ENCODE measurements at places on chromosomes 6 and 20. TPM values are rescaled to one million over a fixed set of nuclear protein-coding genes. Genes with fewer than 3 reads are reported as not detected.

Gene SLC29A1
- 170 TPM for total RNA-seq

DNA sequence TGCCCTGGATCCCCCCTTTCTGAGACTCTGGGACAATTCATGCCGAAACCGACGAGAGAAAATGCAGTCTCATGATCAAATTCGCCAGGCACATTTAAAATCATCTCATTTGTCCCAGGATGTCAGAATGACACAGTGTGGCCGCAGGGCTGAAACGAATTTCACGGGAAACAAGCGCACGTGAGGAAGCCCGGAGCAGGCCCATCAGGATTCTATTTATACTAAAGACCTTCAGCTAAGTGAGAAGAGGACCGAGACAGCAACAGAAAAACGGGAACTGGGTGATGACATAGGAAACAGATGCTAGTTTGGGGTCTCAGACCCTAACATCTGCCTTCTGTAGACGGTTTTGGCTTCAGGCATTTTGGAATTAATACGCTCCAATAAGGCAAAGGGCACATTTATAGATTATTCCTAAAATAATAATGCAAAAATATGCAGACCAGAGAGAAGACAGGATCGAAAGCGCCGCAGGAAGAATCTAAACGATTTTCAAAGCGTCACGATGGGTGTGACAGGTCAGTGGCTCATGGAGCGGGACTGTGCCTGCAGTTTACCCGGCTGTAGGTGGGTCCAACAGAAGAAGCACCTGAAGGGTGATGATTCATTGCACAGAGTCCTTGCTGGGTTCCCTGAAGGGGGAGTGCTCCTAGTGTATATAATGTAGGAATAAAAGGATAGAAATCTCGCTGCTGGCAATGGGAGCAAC is 80.8 kb upstream of the MPC1 start:
- DNase-seq: no peak

DNA sequence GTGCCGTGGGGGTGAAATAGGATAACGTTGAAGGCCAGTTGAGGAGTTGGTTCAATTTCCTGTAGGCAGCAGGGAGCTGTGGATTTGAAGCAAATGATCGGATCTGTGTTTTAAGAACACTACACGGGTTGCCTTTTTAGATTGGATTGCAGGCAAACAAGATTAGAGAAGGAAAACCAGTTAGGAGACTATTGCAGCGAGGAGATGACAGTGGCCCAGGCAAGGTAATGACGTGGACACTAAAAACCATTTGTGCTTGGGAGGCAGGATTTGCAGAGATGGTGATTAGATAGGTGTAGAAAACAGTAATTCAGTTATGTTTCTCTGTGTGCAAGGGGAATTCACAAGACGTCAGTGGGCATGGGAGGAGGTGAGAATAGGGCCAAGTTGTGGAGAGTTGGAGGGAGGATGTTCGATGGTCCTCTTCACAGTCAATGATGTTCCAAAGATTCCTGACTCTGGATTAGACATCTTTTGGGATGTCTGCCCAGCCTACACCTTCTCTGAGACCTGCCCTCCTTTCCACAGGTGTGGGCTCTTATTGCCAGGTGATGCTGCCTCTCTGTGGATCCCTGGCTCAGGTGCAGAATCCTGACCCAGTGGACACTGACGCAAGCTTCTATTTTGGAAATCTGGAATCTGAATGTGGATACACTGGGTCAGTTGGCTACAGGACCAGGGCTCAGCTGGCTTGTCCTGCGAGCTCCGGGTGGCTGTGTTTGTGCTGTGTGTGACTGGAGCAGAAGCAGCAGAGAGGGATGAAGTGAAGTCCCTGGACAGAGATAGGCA is 54.2 kb downstream of the TFAP2C start:
- DNase-seq: no peak

DNA sequence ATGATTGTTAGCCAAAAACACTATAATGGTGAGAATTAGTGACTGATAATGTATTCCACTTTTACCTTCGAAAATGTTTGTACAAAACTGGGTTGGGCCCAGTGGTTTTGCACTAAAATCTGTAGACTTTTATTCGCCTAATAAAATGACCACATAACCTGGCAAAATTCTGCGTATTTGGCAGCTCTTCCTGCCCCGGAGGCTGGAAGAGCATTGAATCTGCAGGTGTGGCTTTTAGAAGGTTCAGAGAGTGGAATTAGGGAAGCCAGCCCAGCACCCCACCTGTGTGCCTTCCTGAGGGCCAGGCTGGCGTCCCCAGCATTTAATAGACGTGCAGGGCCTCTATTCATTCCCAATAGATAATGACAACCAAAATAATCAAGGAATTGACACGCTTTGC is 256.7 kb downstream of the UST start:
- no peak for DNase-seq

Gene FKBP1C
- total RNA-seq: 0.68 TPM

DNA sequence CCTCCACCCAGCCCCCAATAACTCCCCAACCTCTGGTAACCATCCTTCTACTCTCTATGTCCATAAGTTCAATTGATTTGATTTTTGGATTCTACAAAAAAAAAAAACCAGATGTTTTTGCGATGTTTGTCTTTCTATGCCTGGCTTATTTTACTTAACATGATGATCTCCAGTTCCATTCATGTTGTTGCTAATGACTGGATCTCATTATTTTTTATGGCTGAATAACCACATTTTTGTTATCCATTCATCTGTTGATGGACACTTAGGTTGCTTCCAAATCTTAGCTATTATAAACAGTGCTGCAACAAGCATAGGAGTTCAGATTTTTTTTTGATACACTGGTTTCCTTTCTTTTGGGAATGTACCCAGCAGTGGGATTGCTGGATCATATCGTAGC is 98.8 kb downstream of the LYRM2 start:
- no peak for DNase-seq

GRCh38 chr6:46199387-46199786 is 28.6 kb upstream of the ENPP5 start:
- no peak for DNase-seq

DNA sequence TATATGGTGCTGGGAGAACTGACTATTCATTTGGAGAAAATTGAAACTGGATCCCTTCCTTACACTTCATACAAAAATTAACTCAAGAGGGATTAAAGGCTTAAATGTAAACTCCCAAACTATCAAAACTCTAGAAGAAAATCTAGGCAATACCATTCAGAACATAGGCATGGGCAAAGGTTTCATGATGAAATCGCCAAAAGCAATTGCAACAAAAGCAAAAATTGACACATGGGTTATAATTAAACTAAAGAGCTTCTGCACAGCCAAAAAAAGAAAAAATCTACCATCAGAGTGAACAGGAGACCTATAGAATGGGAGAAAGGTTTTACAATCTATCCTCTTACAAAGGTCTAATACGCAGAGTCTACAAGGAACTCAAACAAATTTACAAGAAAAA is 851.3 kb upstream of the MAN1A1 start:
- DNase-seq: no peak

- DNase-seq: no peak
Measured at GRCh38 chr20:22418738-22419137, 165.6 kb downstream of the FOXA2 start.

DNA sequence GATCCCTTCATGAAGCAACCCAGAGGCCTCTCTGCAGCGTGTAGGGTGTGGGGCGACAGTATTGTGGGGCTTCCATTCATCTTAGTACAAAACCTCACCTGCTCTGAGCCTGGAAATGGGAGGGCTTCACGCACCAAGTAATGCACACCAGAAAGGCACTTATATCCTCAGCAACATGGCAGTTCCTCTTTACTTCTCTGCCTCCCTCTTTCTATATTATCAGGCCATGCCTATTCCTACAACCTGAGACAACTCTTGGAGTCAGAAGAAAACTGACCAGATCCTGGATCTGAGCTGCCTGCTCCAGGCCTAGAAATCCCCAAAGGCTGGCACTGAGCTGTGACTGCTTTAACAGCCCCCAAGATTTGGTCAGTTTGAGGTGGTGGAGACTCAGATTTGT is 7.6 kb upstream of the ZNF76 start:
- no peak for DNase-seq

GRCh38 chr6:11618533-11618932 is 81.0 kb downstream of the TMEM170B start:
- DNase-seq: no peak

GRCh38 chr6:155635416-155635815 is 179.8 kb upstream of the NOX3 start:
- no peak for DNase-seq

DNA sequence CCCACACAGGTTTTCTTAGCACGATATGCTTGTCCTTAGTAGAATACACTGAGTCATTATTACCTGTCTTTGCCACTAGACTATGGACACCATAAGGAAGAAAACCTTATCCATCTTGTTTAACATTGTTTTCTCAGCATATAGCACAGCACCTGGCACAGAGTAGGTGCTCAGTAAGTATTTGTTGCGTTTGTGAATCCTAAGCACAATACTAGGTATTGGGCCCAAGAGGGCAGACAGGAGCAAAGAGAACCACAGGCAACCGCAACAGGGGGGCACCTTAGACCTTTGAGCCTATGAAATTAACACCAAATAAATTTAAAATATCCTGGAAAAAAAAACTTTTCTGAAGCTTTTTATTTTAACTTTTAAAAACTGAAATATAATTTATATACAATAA is 3.7 kb upstream of the NCOA6 start:
- no peak for DNase-seq

Gene MDFI
- total RNA-seq: 1.3 TPM

Gene KCNK15
- total RNA-seq: 0.32 TPM

- no peak for DNase-seq
Measured at GRCh38 chr6:125076482-125076742, 77.2 kb upstream of the TPD52L1 start.

DNA sequence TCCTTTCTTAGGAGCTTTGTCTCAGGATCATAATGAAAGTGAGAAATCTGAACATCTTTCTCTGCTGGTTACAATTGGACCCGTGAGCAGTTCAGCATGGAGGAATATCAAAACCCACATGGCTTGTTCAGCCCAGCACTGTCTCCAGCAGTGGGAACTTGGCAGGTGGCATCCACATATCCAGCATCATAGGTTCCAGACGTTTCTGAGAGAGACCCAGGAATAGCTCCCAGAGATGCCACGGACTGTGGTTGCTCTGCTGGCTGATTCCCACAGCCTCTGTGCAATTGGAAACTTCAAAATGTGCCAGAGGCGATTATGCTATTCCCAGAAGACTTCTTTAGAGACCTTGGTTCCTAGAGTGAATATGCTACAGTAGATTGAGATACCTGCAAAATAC is 76.4 kb downstream of the PHACTR2 start:
- DNase-seq: no peak

DNA sequence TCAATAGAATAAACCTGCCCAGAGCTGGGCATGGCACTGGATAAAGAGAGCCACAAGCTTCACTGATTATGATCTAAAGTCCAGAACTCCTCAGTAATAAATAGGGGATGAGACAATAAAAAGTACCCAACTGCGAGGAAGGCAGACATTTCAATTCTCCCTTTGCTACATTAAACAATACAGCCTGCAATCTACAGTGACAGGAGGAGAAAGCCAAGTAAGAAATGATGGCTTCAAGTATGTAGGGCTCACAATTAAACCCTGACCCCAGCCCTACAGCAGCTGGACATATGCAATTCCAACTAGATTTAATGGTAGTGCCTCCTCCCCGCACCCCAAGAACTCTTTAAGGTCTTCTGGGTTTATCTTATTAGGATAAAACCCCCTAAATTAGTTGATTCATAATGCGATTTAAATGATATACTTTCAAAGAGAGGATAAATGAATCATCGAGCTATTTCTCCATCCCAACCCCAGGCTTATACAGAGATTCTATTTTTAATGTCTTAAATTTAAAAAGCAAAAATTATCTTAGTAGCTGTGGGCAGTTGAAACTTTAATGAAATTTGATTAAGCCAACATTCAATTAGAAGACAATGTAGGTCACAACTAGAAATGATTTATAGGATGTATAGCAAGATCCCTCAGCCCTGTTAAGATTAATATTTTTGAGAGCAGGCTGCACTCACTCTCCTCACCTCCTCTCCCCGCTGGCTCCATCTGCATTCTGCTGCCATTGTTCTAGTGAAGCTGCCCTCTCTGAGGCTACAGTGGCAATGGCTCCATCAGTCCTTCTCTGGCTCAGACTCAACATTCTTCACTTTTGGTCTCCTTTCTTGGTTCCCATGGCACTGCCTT is 57.1 kb downstream of the OGFRL1 start:
- no peak for DNase-seq

- no peak for DNase-seq
Measured at GRCh38 chr6:47377971-47378370, 68.3 kb upstream of the TNFRSF21 start.

DNA sequence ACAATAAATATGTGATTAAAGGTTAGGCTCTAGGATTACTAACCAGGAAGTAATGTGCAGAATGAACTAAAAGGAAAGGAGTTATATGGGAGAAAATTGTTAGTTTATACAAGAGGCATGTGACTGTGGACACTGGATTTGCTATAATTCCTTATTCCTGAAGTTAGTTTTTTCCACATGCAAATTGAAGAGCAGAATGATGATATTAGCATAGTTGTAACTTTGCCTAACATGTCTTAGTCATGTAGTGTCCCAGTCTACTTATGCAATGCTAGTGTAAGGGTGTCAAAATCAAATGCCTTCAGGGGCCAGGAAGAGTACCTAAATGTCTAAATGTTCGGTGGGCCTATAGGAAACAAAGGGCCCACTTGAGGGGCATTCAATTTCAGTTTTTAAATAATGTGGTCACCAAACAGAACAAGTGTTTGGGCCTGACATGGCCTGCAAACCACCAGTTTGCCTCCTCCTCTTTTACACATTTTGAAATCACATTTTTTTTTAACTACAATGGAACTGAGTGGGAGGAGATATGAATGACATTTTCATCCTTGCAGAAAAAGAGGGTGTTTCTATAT is 28.0 kb upstream of the CEP85L start:
- DNase-seq: no peak

- DNase-seq: no peak
Measured at GRCh38 chr6:75579951-75580350, 21.7 kb upstream of the SENP6 start.

- no peak for DNase-seq
Measured at GRCh38 chr6:108736002-108736361, 112.2 kb upstream of the ARMC2 start.

GRCh38 chr6:43014434-43014909 is 423 bp downstream of the KLHDC3 start:
- no peak for DNase-seq

DNA sequence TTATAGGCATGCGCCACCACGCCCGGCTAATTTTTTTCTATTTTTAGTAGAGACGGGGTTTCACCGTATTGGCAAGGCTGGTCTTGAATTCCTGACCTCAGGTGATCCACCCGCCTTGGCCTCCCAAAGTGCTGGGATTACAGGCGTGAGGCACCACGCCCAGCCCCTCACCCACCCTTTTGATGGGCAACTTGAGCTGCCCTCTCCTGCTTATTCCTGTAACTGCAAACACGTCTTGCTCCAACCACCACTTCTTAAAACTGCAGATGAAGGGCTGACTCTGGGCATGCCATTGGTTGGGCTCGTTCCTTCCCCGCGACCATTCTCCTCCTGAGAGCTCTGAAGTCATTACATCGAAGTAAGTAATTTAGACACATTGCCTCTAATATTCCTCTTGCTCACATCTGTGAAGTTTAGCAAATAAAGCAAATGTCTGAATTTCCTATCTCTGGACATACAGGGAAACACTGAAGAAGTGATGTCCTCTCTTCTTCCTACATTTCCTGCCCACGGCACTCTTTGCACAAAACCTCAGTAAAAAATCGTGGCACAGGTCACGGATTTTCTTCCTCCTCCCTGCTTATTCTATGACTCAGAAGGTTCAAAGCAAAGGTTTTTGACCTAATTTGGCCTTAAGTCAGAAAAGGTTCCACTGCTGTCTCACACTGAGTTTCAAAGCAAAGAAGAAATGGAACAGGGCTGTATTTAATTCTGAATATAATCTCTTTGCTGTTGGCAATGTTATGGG is 117.5 kb downstream of the GMPR start:
- DNase-seq: no peak

GRCh38 chr6:80143419-80143937 is 37.0 kb downstream of the BCKDHB start:
- DNase-seq: peak; percentile 45

Gene PLCB1
- 7.2 TPM for total RNA-seq
